Kidney (tissue), 22 donors: ENCODE measurements at places on chromosomes 7 and 10. TPM values are rescaled to one million over a fixed set of nuclear protein-coding genes. Genes with fewer than 3 reads are reported as not detected.

DNA sequence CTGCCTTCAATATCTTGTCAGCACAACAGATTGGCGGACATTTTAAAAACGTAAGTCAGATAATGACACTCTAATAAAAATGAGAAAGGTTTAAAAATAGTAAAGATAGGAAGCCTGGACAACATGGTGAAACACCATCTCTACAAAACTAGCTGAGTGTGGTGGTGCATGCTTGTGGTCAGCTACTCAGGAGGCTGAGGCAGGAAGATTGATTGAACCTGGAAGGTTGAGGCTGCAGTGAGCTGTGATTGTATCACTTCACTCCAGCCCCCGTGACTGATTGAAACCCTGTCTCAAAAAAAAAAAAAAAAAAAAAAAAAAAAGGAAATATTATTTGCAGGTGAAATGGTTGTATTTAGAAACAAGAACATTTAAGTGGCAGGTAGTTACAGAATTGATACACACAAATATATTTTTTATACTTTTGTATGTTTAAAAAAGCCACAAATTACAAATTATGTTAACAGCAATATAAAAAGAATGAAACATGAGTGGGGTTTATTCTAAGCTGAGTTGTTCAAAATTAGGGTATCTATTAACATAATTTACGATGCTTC lies 141.9 kb downstream of the ADK start:
- peak; percentile 60 for DNase-seq

DNA sequence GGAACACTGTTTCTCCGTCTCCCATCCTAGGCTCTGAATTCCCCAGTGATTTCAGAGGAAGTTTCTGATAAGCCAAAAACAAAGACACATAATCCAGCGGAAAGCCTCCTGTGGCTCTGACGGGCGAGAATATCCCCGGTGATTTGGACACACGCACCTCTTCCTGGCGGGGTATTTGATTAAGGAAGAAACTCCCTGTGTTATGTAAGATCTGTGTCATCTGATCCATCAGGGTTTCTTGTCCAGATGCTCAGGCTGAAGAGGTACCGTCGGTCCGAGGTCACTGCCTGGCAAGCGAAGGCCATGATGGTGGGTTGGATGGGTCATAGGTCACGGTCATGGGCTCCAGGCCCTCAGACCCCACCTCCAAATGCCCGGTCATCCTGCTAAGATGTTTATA lies 39.6 kb upstream of the DNAJB6 start:
- DNase-seq: no peak

The PLEKHS1 gene
- 0.17 TPM for polyA plus RNA-seq

DNA sequence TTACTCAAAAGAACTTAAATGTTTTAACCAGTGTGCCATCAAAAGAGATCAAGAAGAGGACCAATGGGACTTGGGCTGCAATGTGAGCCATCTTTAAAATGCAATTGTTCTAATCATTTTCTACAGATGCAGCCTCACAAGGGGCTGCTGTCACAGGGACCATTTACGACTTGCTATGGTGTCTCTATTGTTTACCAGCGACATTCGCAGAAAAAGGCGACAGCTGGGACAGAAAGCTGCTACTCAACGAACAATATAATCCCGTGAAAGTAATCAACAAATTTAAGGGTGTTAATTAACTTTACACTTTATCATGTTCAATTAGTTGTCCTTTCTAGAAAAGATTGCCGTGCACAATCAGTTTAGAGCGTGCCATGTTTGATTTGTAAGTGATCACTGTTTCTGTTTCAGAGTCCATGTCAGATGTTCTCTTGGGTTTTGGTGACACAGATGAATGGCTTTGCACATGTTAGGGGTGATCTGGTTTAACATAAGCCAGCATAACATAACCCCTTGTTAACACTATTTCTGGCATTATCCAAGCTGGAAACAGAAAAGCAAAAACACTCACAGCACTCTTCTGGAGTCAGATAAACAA lies 110.8 kb downstream of the HIBADH start:
- DNase-seq: no peak

The TRIP6 gene
- 92.6 TPM for polyA plus RNA-seq

DNA sequence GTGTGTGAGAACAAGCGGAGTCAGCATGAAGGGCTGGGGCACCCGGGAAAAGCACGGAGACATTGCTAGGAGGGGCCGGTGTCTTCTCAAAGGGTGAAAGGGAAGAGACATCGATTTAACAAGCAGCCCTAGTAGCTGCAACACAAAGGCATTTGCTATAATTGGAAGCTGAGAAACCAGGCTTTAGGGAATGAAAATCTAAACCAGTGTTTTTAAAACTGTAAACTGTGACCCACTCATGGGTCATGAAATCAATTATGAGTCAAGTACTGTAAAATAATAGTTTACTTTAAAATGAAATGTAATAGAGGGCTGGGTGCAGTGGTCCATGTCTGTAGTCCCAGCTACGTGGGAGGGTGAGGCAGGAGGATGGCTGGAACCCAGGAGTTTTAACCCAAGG lies 128.7 kb upstream of the RHEB start:
- no peak for DNase-seq

GRCh38 chr7:44621034-44621749 lies 14.8 kb downstream of the OGDH start:
- no peak for DNase-seq

GRCh38 chr7:148623586-148624282 lies 33.2 kb downstream of the C7orf33 start:
- DNase-seq: peak; percentile 8

GRCh38 chr7:41287559-41288335 lies 415.1 kb downstream of the INHBA start:
- no peak for DNase-seq

The NOS3 gene
- 9.3 TPM for polyA plus RNA-seq

GRCh38 chr10:52649511-52649910 lies 123.1 kb downstream of the MBL2 start:
- DNase-seq: no peak

- DNase-seq: no peak
Measured at GRCh38 chr10:48906841-48907240, 32.8 kb downstream of the LRRC18 start.

The CNPY1 gene
- not detected for polyA plus RNA-seq

The WNT2 gene
- polyA plus RNA-seq: 0.49 TPM

The CCZ1 gene
- 66.3 TPM for polyA plus RNA-seq

- DNase-seq: no peak
Measured at GRCh38 chr10:78212060-78212785, 178.6 kb downstream of the RPS24 start.

GRCh38 chr7:153902862-153903261 lies 149.3 kb upstream of the DPP6 start:
- no peak for DNase-seq
